ENCODE measurements at places on chromosomes 12 and 14.

DNA sequence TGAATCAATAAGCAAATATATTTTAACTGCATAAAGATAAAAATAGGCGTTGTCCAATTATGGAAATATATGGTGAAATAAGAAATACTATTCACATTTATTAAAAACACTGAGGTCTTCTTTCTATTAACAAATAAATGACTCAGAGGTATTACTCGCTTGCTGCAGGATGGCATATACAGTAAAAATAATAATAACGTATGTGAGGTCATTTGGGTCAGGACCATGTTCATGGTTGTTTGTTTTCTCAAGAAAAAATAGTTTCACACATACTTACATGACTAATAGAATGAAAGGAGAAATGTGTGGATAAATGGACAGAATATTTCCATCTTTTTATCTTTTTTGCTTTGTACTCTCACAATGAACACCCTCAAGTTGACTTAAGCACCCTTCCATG is 46.5 kb upstream of the RTL1 start:
- DNase-seq: no peak

- no peak for DNase-seq
These were observed 7.5 kb downstream of the VTI1B start for GRCh38 chr14:67666750-67667449.

- DNase-seq: no peak
These were observed 14.1 kb upstream of the AMN1 start for GRCh38 chr12:31742891-31743290.

- no peak for DNase-seq
These were observed 1.5 kb upstream of the OTX2 start for GRCh38 chr14:56811593-56812363.

DNA sequence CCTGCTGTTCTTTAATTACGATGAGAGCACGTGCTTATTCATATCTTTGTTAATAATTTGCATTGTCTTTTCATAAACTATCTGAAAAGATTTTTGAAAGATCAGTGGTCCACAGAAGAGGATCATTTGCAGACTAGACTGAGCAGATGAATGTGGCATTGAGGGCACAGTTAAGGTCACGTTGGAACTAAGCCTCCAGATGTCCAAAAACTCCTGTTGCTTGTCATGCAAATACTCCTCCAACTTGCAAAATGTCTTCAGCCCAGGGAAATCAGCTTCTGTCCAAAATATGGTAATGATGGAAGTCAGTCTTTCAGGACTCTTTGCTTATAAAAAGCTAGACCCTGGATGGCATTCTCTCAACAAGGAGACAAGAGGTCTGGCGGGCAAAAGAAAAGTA is 201.6 kb upstream of the TMEM260 start:
- DNase-seq: no peak

- DNase-seq: no peak
These were observed 120.5 kb downstream of the DIP2B start for GRCh38 chr12:50625029-50625925.

DNA sequence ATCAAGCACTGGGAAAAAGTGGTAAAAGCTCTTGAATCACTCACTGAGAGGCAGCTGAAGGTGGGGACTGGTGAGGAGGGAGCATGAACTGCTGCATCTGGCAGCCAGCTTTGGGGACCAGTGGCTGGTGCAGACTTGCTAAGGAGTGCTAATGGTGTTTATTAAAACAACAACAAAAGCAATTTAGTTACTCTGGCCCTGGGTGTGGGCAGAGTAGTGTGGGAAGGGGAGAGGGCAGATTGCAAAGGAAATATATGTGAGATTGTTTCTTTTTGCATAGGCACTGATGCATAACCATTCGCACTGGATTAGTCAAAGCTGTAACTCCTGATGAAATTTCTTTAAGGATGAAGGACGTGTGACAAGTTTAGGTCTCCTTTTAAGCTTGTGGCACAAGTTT is 8.1 kb downstream of the TXNRD1 start:
- DNase-seq: no peak

DNA sequence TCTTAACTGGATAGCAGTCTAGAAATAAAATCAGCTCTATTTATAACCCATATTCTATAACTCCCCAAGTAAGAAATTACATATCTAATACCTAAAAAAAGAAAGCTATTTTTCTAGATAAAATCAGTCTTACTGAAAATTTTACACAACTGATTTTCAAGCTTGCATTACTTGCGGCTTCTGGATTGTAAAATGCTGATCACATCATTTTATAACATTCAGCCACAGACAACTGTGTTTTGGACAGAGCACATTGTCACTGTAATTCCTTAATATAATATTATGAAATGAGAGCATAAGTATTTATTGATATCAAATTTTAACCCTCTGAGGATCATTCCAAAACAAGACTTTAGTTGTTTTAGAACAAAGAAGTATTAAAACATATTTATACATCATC is 78.5 kb upstream of the ARID2 start:
- no peak for DNase-seq

DNA sequence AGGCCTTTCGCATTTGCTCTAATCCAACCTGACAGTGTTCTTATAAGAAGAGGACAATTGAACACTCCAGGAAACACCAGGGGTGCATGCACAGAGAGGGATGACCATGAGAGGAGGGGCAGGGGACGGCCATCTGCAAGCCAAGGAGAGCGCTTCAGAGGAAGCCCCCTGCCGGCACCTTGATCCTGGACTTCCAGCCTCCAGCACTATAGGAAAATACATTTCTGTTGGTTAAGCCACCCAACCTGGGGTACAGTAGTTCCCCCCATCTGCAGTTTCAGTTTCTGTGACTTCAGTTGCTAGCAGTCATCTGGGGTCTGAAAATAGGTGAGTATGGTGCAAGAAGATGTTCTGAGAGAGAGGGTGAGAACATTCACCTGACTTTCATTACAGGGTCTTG is 64.7 kb downstream of the CLMN start:
- DNase-seq: no peak

- DNase-seq: no peak
These were observed 49.2 kb downstream of the ANAPC7 start for GRCh38 chr12:110354172-110354780.

- no peak for DNase-seq
These were observed 78.2 kb downstream of the SPTSSA start for GRCh38 chr14:34383839-34384238.

DNA sequence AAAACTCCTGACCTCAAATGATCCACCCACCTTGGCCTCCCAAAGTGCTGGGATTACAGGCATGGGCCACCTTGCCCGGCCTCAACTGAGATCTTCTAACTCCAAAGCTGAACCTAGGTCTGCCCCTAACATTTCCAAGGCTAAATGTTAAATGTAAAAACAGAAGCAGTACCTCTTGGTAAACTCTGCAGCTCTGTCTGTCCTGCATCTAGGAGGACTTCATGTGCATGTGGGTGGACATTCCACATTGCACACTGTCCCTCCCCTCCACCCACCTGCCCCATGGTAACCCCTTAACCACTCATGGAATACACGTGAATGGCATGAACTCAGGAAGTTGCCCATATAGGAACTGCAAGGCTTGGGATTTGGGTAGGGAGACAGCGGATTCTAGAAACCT is 33.1 kb downstream of the SNX6 start:
- no peak for DNase-seq

- no peak for DNase-seq
These were observed 239.5 kb downstream of the GXYLT1 start for GRCh38 chr12:41905073-41905758.

- DNase-seq: no peak
These were observed 26.4 kb downstream of the HCFC2 start for GRCh38 chr12:104090685-104091084.

DNA sequence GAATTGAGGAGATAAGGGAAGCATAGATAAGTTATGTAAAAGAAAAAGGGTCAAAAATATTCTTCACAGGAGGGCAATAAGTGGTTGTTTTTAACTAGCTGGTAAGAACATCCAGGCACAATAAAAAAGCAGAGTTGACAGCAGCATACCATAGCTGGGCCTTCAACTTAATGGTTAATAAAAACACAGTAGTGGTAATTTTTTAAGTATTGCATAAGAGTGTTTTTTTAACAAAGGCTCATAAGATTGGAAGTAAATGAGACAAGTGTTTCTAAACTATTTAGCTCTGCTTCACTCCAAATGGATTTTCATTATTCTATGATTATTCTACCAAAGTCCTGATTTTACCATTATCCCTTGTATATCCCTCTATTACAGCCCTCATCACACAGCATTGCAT is 140.1 kb upstream of the TSPAN8 start:
- no peak for DNase-seq

DNA sequence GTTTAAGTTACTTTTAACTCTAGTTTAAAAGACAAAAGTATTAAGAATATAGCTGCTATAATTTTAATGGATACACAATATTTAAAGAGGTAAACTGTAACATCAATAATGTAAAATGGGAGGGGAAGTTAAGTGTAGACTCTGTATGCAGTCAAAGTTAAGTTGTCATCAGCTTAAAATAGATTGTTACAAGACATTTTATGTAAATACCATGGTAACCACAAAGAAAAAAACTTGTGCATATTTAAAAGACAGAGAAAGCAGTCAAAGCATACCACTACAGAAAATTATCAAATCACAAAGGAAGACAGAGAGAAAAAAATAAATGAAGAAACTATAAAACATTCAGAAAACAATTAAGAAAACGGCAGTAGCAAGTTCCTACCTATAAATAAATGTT is 73.3 kb downstream of the CEP128 start:
- no peak for DNase-seq

- no peak for DNase-seq
These were observed 3.7 kb downstream of the PRICKLE1 start for GRCh38 chr12:42585841-42586216.

DNA sequence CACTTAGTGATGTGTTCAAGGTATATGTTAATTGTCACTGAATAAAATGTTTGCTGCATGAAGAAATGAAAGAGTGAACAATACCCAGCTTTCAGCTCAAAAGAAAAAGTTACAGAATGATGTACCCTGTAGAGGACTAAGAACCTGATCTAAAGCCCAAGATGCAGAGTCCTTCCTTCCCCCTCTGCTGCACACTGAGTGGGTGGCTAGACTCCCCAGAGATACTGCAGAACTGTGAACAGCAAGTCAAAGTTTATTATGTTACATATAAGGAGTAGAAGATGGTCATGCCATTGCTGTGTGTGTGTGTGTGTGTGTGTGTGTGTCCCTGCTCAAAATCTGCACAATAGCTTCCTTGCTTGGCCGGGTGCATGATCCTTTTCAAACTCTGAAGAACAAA is 83.9 kb downstream of the RPAP3 start:
- DNase-seq: no peak

DNA sequence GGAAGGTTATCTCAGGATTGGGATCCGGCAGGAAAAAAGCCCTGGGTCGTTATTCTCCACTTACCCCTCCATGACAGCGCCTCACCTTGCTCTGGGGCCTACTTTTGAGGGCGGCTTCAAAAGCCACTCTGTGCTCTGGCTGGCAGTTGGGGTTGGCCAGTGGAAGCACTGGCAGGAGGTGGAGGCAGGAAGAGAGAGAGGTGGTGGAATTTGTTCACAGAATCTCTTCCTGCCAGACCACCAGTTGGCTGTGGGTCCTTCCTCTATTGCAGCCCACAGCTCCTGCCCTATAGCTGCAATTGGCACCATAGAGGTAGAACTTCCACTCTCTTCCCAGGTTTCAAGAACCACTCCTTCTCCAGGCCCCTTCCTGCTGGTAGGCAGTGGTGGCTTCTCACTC is 32.7 kb upstream of the SDR39U1 start:
- no peak for DNase-seq

All from stimulated activated CD8-positive, alpha-beta memory T cell treated with anti-CD3 and anti-CD28 coated beads, Interleukin-7, amount 100 ng/mL, for 1 hour (primary cell).